ENCODE measurements at places on chromosomes 1 and 21.

DNA sequence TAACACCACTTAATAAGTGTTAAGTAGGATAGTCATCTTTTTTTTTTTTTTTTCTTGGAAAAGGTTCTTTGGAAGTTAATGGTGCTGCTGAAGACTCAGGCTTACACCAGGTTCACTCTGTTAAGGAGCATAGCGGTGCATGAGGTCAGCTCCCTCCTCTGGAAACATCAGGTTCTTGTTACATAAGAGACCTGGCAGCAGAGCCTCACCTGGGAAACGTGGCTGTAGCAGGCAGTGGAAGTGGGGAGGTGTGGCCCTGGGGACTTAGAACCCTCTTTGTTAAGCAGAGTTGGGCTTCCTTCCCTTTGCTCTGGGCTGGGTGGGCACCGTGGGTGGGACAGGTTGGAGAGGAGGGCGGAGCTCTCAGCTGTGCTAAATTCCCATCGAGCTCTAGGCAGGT is 104.1 kb downstream of the CNIH3 start:
- DNase-seq, result no peak

GRCh38 chr1:61184040-61184713 is 101.8 kb downstream of the NFIA start:
- peak; percentile 96 for DNase-seq

DNA sequence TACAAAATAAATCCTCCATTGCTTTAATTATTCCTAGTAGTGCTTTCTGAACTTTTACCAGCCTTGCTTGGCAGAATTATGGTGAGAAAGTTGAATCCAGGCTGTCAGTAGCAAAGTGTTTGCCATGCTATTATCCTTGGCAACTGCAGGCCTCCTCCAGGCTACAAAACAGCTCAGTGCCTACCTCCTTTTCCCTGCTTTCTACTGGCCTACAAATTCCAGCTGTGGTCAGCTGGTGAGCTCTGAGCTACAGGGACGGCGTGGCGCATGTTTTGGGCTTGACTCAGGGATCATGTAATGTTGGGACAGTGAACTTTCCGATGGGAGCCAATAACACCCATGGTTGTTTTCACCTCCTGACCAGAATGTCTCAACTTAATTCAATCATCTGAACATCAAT is 456.1 kb upstream of the ADAMTS5 start:
- DNase-seq, result no peak

GRCh38 chr1:92038695-92039346 is 9.0 kb downstream of the EPHX4 start:
- no peak for DNase-seq

GRCh38 chr1:36464605-36465393 is 615 bp upstream of the MRPS15 start:
- no peak for DNase-seq

GRCh38 chr21:39178421-39178820 is 4.8 kb downstream of the PSMG1 start:
- DNase-seq, result no peak

GRCh38 chr1:19533626-19534025 is 48.3 kb upstream of the CAPZB start:
- DNase-seq, result peak; percentile 28

DNA sequence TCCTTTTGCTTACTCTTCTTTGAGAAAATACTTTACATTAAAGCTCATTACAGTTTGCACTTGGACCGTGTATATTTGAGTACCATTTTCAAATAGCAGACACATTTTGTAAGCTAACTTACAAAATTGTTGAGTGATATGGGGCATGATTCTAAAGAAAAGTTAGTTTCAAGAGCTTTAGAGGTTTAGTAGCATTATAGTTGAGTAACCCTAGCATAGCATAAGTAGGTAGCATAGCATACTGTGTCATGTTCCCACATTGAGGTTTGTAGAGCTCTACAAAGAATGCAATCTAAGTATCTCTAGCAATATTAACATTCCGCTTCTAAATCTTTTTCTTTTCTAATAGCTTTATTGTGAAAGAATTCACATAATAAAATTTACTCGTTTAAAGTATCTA is 92.0 kb downstream of the ITSN1 start:
- DNase-seq, result no peak

DNA sequence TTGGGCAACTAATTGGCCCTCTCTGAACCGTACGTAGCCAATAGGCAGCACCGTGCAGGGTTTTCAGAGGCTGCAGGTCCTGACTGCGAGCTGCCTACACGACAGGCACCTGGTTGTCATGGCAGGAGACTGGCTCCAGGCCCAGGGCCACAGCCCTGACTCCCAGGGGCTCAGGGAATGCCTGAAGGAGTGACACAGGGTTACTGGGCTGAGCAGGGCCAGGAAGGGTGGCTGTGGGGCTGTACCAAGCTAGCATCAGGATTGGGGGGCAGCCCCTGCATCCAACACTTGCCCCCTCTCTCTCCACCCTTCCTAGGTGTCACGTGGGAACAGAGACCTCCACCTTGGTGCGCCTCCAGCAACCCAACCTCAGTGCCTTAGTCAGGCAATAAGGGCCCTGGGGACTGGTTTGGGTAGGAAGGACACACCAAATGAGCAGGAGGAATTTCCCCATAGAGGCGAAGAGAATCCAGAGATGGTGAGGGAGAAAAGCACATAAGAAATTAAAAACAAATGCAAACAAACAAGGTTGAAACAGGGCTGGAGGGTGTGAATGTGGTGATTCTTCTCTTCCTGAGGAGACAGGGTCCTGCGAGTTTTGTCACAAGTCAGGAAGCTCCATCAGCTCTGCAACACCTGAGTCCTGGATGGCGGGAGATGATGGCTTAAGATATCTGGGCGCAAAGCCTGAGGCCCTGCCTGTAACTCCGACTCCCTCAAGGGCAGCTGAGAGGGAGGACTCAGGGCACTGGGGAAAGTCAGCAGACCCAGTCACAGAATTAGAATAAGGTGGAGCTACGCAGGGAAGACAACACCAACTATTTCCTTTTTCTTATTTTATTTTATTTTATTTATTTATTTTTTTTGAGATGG is 19.7 kb upstream of the RNU1-4 start:
- no peak for DNase-seq

DNA sequence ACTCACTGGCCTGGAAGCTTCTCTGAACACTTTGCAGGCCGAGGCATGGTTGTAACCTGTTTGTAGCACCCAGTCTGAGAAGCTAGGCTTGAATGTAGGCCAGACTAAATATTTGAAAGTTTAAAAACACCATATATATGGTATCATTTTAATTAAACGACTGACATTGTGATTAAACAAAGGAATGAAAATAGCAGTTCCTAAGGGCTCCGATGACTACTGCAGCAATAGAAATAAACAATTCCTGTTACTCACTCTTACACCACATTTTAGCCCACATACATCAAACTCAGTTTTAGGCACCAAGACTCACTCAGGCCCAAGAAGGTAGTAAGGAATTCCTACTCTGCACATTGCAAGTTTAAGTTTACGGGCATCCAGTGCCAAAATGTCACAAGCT is 281.2 kb downstream of the AKT3 start:
- DNase-seq, result no peak

DNA sequence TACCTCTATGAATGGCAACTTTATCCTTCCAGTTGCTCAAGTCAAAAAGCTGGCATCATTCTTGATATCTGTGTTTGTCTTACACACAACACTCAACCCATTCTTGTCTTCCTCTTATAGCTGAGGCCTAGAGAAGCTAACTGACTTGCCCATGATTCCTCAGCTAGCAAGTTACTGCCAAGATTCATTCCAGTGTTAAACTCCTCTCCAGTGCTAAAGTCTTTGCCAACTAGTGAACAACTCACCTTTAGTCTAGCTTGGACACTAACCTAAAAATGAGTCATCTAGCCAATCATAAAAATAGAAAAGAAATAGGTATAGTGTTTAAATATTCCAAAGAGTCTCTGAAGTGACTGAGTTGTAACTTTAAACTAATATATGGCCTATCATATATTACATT is 45.6 kb upstream of the RGS2 start:
- DNase-seq, result no peak

GRCh38 chr21:25370311-25370744 is 237.0 kb downstream of the MRPL39 start:
- DNase-seq, result no peak

GRCh38 chr1:69121723-69122122 is 446.0 kb upstream of the LRRC7 start:
- no peak for DNase-seq

- DNase-seq, result peak; percentile 56
Measured at GRCh38 chr1:153773096-153773921, 1.9 kb upstream of the SLC27A3 start.

DNA sequence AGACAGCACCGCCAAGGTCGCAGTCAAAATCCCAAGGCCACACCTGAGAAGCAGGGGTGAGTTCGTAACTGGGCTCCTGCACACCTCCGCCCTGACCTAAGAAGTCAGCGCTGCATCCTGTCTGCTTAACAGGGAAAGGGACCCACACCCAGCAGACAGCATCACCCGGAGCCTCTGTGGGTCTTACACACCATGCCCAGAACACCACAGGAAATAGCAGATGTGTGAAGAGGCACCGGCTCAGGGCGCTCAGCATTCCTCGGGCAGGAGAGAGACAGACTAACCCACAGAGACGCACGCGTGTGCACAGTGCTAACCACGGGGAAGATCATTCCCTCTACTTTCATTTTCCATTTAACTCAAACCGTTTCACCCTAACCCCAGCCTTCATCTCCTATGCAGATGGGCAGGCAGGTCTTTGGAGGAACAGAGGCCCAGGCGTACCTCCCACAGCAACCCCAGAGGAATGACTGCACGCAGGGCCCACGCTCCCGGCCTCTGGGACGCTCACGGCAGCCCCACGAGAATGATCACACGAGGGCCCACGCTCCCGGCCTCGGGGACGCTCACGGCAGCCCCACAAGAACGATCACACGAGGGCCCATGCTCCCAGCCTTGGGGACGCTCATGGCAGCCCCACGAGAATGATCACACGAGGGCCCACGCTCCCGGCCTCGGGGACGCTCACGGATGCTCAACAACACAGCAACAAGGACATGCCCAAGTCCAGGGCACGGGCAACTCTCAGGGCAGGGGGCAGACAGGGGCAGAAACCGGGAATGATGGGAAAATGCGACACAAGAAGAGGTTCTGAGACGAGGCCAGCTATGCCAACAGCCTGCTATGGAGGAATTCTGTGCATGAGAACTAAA is 20.9 kb downstream of the POFUT2 start:
- DNase-seq, result no peak
